ENCODE measurements at places on chromosomes 12 and 14. TPM values are rescaled to one million over a fixed set of nuclear protein-coding genes. Genes with fewer than 3 reads are reported as not detected.

The PAPLN gene
- polyA plus RNA-seq: 2.4 TPM

The KCNMB4 gene
- polyA plus RNA-seq: 9.4 TPM

The B4GALNT3 gene
- 2.8 TPM for polyA plus RNA-seq

The GPR68 gene
- polyA plus RNA-seq: 0.19 TPM

The TRPV4 gene
- 0.66 TPM for polyA plus RNA-seq

The PPFIA2 gene
- polyA plus RNA-seq: 5.4 TPM

The IAPP gene
- 0.32 TPM for polyA plus RNA-seq

The TMPRSS12 gene
- not detected for polyA plus RNA-seq

The ARHGEF25 gene
- polyA plus RNA-seq: not detected

DNA sequence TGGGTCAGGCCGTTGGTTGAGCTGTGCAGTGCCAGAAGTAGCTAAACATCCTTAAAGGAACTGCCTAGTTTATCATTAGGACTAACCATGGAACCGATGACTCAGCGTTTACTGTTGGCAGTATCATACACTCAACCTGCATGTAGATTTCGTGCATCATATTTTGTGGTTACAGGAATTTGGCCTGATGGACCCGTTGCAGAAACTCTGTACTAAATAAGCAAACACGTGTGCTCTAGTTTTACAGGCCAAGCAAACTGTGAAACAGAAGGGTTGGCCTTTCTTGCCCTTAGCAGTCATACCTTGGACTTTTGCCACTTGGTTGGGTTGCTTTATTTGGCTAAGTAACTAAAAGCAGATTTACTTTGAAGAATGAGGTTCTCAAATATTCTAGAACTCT is 35.6 kb downstream of the DGLUCY start:
- no peak for DNase-seq

DNA sequence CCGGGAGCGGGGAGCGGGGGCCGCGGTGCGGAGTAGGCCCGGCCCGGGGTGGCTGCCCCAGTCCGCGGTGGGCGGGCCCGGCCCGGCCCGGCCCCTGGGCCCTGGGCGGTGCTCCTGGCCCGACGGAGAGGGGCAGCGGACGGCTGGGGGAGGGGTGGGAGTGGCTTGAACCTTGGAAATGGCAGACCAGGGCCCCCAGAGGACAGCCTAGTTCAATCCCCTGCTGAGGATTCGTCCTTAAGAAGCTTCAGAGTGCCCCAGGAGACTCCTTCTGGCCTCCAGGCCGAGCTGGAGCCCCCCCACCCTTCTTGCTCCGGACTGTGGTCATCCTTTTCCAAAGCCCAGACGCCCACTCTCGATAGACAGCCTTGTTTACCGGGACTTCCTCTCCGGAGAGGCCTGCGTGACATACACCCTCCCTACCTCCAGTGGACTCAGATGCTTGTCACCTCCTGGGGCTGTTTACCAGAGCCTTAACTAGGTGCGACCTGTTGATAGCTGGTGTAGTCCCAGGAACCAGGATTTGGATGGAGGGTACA is 458 bp downstream of the KHNYN start:
- DNase-seq: peak; percentile 68

DNA sequence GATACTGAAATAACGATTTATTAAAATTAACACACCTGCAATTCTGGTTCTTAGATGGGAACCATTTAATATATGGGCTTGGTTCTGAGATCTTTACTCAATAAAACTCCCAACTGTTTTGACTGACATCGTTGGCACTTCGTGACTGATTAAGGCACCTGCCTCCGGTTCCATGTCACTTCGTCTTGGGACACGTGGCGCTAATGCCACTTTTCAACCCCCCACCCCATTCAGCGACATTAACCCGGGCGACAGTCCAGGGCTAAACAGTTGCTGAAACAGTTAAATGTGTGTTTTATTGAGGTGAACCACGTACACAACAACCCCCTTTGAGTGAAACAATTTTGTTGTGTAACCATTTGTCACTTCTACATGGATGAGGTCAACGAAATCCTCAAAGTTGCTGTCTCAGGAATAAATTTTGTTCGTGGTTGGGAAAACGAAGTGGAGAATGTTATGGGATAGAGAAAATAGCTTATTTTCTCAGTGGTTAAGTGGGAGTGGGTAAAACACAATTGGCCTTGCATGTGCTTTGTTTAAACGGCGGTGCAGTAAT is 9.9 kb upstream of the SLC38A2 start:
- no peak for DNase-seq

- peak; percentile 34 for DNase-seq
Measured at GRCh38 chr12:39574785-39575497, 44.7 kb downstream of the ABCD2 start.

DNA sequence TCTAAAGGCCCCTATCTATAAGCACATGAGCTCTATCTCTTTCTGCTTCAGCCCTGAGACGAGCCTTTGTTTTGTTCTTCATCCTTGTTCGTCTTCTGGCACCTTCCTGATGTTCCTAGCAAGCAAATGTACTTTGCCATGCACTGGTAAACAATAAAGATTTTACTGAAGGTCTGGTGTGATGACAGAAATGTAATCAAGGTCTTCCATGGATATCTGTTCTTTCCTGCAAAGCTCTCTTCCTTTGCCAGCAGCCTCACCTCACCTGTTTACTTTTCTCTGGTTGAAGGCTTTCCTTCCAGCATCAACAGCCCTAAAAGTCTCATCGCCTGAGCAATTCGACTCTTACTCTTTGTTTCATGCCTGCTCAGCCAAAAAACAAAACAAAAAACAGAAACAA is 330.3 kb downstream of the PCNX1 start:
- no peak for DNase-seq

GRCh38 chr14:105065280-105066228 is at the start of gene GPR132:
TSS of gene GPR132 (minus strand) at chr14:105065430. CDS start at chr14:105055420, 10,010 bp downstream.
- DNase-seq: no peak

- DNase-seq: no peak
Measured at GRCh38 chr14:99715266-99716000, 31.3 kb downstream of the CYP46A1 start.

GRCh38 chr12:57939291-57939690 is 2.1 kb upstream of the ATP23 start:
- no peak for DNase-seq

DNA sequence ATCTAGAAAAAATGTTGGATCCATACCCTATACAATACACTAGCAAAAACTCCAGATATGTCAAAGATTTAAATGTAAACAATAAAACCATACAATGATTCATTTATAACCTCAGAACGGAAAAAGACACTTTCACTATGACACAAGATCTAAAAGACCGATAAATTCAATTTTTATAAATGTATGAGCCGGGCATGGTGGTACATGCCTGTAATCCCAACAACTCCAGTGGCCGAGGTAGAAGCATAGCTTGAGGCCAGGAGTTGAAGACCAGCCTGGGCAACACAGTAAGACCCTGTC is 2.5 kb upstream of the SOS2 start:
- DNase-seq: no peak

DNA sequence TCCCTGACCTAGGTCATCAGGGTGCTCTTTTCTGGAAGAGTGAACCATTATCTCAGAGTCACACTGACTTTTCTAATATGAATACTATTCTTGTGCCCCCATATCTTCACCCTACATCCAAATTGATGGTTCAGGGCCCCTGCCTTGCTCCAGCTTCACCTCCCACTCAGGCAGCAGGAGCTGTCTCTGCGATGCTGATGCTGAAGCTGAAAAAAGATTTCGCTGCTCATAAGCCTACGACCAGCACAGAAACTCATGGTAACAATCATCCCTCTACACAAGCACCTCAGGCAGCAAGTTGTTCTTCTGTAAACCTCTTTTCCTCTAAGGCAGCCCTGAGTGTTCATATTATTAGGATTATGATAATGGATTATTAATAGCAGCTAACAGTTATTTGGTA is 3.2 kb downstream of the ARF3 start:
- no peak for DNase-seq

- DNase-seq: no peak
Measured at GRCh38 chr14:100069161-100069800, 4.1 kb downstream of the EVL start.

DNA sequence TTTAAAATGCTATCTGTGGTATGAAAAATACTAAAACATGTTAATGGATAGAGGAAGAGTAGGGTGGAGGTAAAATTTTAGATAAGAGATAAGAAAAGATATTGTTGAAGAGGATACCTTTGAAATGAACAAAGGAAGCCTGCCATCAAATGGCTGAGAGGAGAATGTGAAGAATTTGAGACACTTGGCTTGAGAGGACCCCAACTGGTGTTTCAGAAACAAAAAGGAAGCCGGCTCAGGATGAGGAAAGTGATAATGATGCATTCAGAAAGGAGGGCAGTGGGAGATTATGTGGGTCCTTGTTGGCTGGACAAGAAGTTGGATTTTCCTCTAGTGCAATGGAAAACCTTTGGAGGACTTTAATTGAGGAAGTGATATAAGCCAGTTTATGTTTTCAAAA is 264.4 kb downstream of the DUSP6 start:
- DNase-seq: peak; percentile 75

GRCh38 chr14:24816011-24816928 is 182.3 kb upstream of the GZMB start:
- no peak for DNase-seq

GRCh38 chr12:12441843-12442461 is 85.1 kb downstream of the BORCS5 start:
- no peak for DNase-seq

Data from GM23338 (cell line).